HS-5 (cell line): ENCODE measurements at places on chromosomes 1 and 21.

DNA sequence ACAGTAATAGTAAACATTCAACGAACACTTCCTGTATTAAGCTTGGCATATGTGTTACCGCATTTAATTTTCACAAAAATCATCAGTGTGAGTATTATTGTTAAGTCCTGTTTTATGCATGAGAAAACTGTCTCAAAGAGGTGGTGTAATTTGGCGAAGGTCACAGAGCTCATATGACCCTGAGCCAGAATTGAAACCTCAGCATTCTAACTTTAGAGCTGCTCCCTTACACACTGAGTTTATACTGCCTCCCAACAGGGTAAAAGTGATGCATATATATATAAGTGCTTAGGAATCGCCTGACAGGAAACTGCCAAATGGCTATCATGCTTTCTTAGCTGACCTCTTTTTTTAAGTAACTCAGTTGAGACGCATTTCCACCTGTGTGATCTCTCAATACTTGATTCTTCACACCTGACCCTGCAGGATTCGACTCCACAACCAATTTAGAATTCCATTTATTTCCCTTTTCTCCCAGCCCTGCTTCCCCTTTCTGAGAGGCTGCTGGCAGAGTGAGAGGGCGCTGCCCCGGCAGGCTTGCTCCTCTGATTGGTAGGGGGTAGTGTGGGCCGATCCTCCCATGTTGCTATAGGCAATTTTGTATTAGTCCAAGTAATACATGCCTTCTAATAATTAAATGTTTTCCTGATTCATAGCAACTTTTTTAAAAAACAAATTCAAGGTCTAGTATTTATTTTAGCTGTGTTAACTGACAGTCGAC is 40.5 kb downstream of the ZBTB40 start:
- no peak for DNase-seq

GRCh38 chr1:81174811-81175476 is 625.8 kb upstream of the ADGRL2 start:
- DNase-seq: peak; percentile 80

DNA sequence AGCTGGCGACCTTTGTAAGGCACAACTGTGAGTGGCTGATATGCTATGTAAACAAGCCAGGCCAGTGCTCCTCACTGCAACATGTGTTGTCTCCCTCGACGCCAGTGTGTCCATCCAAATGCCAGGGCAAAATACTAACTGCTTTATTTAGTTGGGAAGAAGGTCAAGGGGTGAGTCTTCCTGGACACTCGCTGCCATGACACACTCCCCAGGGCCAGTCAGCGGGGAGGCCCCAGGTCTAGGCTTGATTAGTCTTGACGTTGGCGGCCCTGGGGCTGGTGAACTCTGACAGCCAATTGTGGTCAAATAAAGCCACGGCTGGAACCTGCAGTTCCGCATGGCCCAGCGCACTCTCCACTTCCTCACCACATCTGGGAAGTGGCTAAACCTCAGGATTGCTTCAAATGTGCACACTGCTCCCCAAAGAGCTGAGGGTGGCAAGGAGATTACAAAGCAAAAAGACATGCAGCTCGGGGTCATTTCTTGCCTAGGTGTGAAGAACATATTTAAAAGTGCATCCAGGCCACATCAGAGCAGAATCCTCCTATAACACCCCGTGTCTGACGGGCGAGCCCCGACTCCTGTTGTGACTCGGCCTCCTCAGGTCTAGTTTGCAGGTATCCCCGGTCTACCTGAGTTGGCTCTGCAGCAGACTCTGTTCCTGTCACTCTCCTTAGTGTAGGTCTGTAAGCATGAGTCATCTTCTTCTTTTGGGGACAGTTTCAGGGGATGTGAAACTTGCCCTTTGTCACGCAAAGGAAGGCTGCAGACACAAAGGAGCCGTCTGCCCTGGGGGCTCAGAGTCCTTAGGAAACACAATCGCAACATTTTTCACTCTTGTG is 183.5 kb downstream of the RUNX1 start:
- no peak for DNase-seq

DNA sequence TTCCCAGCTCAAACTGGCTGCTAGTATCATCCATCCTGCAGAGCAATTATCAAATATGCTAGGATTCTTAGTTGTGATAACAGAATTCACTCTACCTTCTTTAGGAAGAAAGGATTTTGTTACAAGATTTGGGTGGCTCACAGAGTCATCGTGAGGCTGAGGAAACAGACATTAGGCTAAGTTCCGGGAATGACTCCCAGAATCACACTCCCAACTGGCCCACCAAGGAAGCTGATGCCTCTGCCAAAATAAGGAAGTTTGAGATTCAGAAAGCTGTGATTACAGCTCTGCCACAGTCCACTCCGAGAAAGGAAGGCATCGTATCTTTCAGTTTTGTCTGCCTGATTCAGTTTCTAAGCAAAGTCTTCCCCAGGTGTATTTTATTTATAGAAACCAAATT is 50.6 kb upstream of the LYPLAL1 start:
- DNase-seq: no peak

- no peak for DNase-seq
These were observed 21.4 kb downstream of the LIN9 start for GRCh38 chr1:226287587-226287986.

DNA sequence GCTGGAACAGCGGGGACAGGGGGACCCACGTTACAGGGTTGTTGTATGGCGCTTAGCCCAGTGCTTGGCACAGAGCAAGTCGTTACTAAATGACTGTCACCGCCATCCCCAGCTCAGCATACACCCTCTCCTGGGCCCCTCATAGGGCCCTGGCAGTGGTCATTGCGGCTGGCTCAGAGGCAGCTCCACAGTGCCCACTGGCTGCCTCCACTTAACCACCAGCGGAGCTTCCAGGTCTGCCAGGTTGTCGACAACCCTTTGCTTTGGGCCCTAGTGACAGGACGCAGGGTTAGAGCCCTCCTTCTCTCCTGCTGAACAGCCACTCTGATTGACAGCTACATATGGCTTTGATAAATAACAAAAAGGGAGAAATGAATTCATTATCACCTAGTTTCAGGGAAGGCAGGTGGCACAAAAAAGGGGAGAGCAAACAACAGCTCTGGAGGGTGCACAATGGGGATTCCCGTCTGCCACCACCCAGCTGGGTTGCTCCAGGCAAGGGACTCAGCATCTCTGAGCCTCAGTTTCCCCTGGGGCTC is 4.8 kb downstream of the EFHD2 start:
- DNase-seq: no peak

DNA sequence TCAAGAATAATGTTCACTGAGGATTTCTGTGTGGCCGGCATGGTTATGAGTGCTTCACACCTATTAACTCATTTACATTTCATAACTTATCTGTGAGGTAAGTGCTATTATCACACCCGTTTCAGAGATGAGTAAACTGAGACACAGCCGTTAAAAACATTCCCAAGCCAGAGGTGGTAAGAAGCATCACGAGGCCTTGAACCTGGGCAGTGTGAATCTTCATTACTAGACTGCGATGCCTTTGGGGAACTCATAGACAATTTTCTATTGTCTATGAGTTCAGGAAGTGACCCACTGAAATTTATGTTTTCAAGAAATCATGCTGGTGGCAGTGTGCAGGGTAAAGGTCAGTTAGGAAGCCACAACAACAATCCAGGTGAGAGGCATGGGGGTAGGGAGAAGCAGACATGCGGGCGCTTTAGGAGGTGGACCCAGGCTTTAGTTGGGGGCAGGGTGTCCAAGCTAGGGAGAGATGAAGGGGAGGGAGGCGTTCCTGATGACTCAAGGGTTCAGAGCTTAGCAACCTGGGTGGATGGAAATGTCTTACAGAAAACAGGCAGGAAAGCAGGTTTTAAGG is 14.5 kb downstream of the GNG12 start:
- DNase-seq: no peak

DNA sequence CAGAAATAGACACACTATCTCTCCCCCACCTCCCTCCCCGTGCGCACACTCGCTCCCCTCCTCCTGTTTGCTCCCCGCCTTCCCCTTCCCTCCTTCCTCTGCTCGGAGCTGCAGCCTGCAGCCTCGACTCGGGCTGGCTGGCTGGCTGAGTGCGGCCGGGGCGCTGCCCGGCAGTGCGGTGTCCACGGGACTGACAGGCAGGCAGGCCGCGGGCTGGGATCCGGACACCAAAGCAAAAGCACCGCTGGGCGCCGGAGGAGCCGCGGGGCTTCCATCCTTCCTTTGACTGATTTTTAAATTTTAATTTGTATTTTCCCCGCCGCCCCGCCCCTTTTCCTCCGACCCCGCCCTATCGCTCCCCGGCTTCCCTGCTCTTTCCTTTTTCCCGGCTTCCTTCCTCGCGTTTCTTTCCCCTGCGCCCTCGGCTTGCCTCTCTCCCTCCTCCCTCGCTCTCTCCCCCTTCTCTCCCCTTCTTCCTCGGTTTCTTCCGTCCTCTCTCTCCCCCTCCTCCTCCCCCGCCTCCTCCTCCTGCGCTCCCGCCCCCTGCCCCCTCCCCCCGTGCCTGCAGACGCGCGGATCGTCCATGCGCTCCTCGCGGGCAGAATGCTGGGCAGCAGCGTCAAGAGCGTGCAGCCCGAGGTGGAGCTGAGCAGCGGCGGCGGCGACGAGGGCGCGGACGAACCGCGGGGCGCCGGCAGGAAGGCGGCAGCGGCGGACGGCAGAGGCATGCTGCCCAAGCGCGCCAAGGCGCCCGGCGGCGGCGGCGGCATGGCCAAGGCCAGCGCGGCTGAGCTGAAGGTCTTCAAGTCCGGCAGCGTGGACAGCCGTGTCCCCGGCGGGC is 109.4 kb downstream of the NAV1 start:
- DNase-seq: no peak

- peak; percentile 13 for DNase-seq
These were observed 508.6 kb downstream of the RWDD3 start for GRCh38 chr1:95742591-95743089.

DNA sequence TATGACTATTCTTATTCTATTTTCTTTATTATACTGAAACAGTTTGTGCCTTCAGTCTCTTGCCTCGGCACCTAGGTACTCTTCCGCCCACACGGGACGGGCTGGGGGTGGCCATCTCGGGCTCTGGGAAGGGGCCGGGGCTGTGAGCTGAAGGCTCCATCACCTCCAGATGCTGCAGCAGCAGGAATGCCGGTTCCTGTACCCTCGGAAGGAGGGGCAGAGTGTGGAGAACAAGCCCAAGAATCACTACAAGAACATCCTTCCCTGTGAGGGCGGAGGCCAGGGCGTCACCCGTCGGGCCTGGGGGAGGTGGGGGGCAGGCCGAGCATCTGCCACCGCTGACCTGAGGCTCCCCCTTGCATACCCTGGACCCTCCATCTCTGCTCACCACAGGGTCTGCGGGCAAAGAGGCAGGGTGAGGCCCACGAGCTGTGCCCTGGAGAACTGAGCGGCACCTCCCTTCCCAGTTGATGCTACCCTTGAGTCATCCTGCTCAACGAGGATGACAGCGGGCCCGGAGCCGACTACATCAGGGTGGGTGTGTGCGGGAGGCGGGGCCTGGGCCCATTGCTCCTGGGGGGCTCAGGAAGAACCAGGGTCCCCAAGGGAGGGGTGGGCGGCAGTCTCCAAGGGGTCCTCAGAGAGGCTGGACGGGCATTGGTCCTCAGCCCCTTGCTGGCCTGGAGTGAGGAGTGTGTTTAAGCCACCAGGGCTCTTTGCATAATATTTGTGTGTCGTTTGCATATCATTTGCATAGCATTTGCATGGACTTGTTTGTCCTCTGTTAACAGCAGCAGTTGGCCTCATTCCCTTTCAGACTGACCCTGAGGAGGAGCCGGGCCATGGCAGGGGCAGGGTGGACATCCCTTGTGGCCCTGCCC is 7.5 kb downstream of the RNF223 start:
- no peak for DNase-seq

- DNase-seq: no peak
These were observed 60.7 kb downstream of the MAN1C1 start for GRCh38 chr1:25677193-25677773.

- DNase-seq: no peak
These were observed 306.0 kb downstream of the ASTN1 start for GRCh38 chr1:176858433-176858916.

GRCh38 chr1:88013485-88013884 is 670.6 kb upstream of the PKN2 start:
- DNase-seq: no peak

GRCh38 chr1:84913555-84913892 is 20.5 kb upstream of the LPAR3 start:
- no peak for DNase-seq

DNA sequence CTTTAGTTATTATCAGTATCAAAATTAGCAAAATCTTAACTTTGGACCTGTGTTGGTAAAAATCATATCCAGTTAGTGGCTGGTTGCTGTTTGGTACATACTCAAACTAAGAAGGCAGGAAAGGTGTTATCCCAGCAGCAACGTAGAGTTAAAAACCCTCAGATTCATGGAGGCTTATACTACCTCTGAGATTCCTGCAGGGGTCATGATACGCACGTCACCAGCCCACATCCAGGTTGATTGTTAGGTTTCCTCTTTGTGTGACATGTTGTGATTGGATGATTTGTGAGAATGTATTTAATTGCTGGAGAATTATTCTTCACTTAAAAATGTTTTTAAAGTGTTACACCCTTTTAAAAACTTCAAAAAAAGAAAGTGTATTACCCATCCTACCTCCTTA is 423.3 kb upstream of the ADGRL2 start:
- DNase-seq: no peak

DNA sequence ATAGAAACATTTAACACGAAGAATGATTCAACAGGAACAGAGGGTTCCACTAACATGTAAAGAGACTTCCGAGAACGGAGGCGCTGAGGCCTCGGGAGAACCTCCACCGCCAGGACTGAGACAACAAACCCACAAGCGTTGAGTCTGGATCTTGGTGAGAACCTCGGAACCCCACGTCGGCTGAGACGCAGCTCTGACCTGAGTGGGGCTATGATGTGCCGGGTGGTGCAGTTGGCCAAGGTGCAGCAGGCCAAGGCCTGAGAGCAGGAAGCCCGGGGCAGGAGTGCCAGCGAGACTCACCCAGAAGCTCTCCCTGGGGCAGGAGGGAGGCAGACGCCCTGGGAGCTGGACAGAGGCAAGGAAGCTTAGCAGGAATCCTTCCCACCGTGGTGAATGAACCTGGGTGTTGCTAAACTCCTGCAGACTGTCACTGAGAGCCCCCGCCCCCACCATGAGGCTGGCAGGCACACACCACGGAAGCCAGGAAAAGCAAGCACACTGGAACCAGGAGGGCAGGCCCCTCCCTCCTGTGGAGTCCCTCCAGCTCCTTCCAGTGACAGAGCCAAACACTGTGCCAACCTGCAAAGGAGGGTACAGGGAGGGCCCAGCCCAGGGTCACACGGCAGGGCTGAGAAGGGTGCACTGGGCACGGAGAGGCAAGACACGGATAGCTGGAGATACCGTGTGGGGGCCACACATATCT is 34.8 kb downstream of the WDR4 start:
- DNase-seq: no peak

DNA sequence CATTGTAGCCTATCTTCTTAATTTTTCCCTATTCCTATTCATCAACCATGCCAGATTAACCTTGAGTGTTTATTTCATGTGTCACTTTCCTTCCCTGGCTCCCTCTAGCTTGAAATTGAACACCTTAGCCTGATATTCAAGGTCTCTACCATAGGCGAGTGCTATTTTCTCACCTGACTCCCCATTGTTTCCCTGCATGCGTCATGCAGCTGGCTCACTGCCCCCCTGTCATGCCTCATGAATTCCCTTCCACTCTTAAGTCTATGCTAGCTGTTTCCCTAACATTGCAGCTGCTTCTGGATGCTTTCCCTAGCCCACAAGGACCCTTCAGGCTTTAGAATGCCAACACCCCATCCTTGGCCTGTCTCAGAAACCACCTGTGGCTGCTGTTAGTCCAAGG is 56.7 kb upstream of the CD1D start:
- no peak for DNase-seq

GRCh38 chr1:145720878-145721671 is 1.8 kb downstream of the CD160 start:
- DNase-seq: no peak
